ENCODE measurements at places on chromosomes 3 and 15.

DNA sequence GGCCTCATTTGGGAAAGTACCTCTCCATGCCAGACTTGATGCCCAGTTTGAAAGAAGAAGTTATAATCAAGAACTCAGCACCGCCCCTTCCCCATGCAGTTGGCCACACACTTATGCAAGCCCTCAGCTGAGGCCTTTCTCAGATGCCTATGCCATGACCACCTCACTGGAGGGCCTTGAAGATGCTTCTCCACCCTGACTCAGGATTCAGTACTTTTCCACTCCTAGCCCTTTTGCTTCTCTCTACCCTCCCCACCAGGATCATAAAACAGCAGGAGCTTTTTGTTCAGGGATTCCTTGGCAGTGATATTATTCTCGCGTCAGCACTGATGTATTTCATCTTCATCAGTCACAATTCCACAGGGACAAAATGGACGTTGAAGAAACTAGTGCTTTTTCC is 313.5 kb downstream of the PYDC2 start:
- no peak for DNase-seq

GRCh38 chr3:8327739-8328138 is 173.9 kb upstream of the LMCD1 start:
- DNase-seq: no peak

- DNase-seq: no peak
Measured at GRCh38 chr15:72202302-72202701, 4.7 kb upstream of the GRAMD2A start.

- no peak for DNase-seq
Measured at GRCh38 chr3:31908391-31909097, 72.5 kb downstream of the OSBPL10 start.

DNA sequence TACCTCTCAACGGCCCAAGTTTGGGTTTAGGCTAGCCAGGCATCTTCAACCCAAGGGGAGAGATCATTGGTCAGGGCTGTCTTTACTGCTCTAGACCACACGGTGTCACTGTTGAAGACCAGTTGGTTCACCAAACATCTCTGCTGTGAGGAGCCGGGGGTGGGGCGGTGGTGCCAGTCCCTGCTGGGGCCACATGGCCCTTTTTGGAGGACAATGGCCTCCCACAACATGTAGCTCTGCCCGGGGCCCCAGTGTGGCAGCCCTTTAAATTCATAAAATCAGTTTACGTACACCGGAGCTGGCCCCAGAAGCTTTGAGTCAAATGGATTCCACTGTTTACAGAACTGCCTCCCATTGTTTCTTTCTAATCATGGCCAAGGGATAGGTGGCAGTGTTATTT is 19.1 kb upstream of the TM4SF18 start:
- peak; percentile 44 for DNase-seq
